ENCODE measurements at places on chromosomes 1 and 21.

- DNase-seq, result peak; percentile 89
Observed at GRCh38 chr1:107572674-107573211, 392.2 kb downstream of the VAV3 start.

GRCh38 chr1:42259739-42260064, 75.3 kb downstream of the FOXJ3 start:
- DNase-seq, result no peak

GRCh38 chr1:231494439-231495110, 33.9 kb upstream of the TSNAX start:
- no peak for DNase-seq

DNA sequence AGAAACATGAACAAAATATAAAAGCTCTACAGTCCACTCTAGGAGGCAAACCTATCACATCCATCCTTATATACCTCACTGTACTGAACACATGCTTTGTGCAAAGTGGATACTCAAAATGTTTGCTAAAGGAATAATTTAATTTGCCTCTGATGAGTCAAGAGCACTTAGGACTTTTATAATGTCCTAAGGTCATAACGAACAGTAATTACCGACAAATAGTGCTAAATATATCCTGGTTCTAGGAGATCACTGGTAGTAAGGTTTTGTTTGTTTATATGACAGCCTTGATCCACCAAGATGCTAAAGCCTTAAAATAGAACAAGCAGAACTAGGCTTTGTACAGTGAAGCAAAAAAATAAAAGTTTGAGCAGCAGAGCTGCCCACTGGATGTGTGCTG, 70.6 kb downstream of the GADD45A start:
- DNase-seq, result no peak

DNA sequence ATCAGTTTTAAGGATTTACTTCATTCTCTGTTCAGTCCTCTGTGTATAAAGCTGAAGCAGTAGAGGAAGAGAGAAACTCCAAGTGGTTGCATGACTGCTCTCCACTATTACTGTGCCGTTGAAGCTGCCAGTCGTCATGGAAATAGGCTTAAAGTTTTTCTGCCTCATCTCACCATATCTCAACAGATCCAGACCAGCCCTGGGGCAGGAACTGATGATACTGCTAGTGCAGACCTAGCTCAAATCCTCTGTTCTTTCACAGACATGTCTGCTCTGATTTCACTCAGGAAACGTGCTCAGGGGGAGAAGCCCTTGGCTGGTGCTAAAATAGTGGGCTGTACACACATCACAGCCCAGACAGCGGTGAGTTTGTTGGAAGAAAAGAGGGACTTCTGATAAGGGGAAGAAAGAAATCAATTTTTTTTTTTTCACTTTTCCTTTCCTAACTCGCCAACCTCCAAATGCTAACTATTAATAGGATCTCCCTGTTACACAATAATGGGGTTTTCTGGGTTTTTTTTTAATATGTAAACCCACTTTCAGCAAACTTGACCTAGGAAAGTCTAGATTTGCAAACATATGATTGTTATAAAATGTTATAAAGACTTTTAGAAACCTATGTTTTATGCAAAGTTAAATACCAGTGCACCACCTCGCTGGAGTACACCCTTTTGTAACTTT, 22.2 kb upstream of the STRIP1 start:
- no peak for DNase-seq

DNA sequence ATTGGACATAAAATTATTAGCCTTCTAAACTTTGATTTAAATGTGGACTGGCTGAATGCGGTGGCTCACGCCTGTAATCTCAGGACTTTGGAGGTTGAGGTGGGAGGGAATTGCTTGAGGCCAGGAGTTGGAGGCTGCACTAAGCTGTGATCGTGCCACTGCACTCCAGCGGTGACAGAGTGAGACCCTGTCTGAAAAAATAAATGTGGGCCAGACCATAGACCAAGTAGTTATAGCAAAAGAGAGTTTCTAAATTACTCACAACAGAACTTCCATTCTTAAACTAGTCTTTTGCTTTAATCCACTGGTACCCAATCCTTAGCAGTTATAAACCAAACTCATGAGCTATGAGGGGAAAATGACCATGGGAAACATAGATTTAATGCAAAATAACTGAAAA, 35.2 kb downstream of the RAP1A start:
- no peak for DNase-seq

DNA sequence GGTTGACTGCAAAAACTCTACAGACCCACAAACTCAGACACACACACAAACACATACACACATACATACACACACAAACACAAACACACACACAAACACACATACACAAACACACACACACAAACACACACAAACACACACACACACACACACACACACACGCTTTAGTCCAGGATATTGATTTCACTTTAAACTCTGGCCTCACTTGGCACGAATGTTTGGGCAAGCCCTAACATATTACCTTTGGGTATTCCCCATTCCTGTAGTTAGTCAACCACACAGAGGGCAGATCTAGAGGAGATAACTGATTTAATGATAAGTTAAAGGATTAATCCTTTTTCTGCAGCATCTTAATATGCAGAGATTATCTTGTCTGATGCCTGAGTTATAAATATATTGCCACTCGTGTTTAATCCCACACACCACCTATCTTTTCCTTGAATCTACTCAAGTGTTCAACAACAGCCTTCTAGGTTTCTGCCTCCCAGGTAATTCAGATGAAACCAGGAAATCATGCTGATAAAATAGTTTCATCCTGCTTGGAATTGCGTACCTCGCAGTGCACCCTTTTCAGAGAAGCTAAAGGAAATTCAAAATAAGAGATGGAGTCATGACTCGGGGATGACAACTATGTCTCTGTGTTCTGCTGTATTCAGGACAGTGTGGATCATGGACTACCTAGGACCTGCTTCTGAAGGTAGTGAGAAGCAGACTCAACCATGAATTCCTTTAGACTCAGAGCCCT, 14.5 kb upstream of the RUNX1 start:
- no peak for DNase-seq

DNA sequence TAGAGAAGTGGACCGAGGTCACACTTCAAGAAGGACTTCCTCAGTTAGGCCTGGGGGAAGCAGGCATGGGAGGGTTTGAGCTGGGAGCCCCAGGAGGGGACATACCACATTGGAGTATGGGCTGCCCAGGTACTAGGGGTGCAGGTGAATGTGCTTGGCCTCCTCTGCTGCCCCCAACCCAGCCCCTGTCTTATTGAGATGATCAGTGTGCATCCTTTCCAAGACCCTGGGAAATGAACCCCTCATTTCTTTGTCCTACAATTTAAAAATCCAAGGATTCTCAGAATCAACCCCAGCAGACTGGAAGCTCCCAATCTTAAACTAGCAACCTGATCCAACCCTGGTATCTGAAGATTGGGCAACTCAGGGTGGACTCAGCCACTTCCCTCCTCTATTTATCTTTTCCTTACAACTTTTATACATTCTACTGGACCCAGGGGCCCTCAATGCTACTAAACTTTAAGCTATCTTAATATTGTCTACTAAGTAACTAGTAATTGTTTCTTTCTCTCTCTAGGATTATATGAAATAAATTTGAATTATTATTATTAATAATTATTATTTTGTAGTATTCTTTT, 9.1 kb downstream of the MEX3A start:
- DNase-seq, result no peak

GRCh38 chr1:933603-933940, 9.8 kb downstream of the SAMD11 start:
- DNase-seq, result no peak

- peak; percentile 69 for DNase-seq
Observed at GRCh38 chr1:214566158-214567104, 15.0 kb upstream of the PTPN14 start.

- DNase-seq, result no peak
Observed at GRCh38 chr1:90486996-90487395, 230.1 kb downstream of the BARHL2 start.

DNA sequence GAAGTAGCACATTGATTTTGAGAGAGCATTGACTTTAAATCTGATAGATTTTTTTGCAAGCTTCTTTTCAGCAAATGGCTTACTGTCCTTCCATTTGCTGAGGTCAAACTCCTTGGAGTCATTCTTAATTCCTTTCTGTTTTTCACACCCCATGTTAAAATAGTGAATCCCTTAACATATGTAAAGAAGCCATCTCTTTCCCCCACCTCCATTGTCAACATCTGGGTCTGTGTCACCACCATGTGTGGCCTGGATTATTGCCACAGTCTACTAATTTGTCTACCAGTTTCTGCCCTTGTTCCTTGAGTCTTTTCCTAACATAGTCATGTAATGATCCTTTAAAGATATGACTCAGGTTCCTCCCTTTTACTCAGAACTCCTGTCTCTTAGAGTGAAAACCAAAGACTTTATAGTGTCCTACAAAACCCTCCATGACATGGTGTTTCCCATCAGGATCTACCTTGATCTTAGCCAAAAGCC, 104.7 kb downstream of the ST6GALNAC3 start:
- no peak for DNase-seq

GRCh38 chr1:41344708-41345159, 16.5 kb upstream of the FOXO6 start:
- no peak for DNase-seq

DNA sequence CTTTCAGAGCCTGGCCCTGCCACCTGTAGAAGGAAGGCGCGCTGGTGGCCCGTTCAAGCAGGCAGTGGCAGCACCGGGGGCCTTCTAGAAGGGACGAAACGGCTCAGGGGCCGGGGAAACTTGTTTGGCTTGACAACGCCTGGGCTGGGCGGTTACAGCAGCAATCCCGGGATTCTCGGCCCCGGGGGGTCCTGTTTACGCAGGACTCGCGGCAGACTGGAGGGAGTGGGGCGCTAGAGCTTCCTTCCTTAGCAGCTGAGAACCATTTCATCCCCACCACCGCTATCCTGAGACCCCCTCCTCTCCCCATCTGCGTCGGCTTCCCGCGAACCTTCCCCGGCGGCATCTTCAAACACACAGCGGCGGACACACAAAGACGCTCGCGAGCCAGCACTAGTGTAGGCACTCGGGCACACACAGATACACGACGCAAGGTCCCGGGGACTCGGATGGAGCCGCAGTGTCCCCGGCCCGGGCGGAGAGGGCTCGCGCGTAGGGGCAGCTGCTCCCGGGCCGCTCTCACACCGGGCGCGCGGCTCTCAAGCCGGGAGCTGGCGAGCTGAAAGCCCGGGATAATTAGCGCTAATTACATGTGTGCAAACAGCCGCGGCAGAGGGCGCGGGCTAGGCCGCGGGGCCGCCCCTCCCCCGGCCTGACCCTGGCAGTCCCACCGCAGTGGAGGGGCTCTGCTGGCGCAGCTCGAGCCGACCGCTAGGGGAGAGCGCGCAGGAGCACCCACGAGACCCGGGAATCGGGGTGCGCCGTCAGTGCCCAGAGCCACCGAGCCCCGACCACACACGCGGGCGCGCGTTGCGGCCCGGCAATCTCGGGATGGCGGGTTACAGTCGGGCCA, 271.4 kb downstream of the FOXD2 start:
- DNase-seq, result no peak

DNA sequence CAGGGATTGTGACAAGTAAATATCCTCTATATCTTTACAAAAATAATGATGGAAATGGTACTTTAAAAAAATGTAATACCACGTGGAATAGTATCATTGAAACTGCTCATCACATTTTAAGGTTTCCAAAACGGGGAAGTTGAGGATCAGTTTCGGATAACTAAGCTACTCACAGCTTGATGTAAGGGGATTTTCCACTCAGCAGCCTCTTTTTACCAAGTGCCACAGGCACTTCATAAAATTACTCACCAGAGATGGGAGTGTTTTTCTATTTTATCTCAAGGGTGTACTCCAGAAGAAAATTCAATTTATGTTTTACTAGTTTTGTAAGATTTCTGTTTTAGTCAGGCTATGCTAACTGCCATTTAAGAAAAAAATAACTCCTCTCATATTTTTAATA, 91.7 kb downstream of the TPR start:
- DNase-seq, result no peak

- no peak for DNase-seq
Observed at GRCh38 chr1:39324888-39325287, 120.4 kb downstream of the MACF1 start.

DNA sequence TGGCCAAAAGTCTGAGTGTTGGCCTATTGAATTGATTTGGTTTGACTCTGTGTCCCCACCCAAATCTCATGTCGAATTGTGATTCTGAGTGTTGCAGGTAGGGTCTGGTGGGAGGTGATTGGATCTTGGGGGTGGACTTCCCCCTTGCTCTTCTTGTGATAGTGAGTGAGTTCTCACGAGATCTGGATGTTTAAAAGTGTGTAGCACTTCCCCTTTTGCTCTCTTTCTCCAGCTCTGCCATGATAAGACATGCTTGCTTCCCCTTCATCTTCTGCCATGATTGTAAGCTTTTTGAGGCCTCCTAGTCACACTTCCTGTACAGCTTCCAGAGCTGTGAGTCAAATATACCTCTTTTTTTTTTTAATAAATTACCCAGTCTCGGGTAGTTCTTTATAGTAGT, 297.1 kb upstream of the ZRANB2 start:
- DNase-seq, result no peak

DNA sequence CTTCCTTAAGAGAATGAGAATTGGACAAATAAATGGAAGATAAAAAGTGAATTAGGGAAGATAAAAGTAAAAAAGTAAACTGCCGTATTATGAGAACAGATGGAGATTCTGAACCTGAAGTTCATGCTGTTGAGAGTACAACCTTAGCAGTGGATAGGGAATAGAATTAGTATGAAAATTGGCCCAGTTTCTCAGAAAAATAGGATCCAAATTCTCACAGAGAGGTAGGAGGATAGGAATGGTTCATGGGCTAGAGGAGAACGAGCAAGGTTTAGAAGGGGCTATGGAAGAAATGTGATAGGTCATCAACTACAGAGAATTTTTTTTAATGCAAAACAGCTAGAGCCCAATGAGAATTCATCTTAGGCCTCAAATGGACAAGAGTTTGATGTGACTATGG, 42.3 kb downstream of the COL24A1 start:
- no peak for DNase-seq

GRCh38 chr1:38289034-38289433, 242.4 kb upstream of the POU3F1 start:
- DNase-seq, result no peak

DNA sequence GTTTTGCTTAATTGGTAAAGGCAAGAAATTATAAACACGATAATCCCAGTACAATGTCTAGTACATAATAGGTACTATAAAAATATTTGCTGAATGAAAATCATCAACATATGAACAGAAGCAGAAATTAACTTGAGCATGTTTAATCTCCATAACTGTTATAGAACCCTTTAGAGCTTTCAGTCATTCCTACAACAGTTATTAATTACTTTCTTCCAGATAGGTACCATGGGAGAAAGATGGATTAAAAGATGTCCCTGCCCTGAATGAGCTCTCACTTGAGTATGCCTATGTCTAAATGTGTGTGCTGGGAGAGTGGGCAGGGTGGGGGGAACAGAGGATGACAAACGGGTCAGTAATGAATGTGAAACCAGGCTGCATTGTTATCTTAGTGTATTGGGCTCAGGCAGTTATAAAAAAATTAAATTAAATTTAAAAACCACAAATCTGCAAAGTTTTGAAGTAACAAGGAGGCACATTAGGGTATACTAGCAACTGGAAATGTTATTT, 2.4 kb downstream of the EPS15 start:
- DNase-seq, result no peak

DNA sequence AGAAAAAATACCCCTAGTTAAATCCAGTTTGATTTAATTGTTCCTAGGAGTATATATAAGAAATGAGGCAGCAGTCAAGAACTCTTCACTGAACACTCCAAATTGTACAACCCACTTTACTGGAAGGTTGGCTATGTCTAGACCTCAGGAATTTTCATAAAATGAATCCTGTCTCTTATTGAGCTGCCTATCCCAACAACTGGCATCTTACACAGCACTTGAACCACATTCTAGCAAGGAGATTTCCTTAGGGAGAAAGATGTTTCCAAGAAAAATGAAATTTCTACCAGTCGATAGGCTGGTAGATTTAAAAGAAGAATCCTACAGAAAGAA, 16.3 kb downstream of the RNF19B start:
- DNase-seq, result no peak

GRCh38 chr1:226126824-226127569, 59.5 kb downstream of the ACBD3 start:
- DNase-seq, result no peak

Data from stromal cell of bone marrow (primary cell).